Muscle of arm (tissue), 14 donors: ENCODE measurements at places on chromosomes 11 and 22.

DNA sequence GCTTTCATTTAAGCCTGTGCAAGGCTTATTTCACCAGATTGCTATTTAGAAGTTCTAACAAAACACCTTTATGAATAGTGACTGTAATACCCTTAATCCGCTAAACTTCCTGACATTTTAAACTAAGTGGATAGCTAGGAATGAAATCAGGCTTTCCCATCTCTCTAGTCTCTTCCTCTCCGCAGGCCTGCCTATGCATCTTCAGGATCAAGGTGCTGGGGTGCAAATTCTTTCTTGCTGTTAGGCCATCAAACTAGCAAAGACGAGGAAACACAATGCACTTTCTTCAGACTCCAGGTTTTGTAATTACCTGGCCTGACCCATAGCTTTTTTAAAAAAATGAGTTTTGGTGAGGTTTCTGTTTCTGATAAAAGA lies 149.4 kb downstream of the DBX1 start:
- no peak for DNase-seq

DNA sequence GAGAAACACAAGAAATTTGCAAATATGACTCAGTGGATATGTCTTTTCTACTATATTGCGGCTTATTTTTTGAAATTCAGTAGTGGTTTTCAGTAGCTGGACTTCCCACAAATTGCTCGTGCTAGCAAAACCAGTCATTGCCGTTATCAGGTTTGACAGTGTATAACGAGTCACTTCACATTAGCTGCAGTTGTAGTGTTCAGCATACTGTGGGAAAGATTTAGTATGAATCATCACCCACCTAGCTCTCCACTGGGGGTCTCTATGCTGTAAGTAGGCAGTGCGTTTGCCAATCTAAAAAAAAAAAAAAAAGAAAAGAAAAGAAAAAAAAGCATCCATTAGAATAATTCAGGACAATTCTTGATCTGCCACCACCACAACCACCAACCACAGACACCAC lies 1318.9 kb downstream of the LRRC4C start:
- no peak for DNase-seq

- no peak for DNase-seq
Observed at GRCh38 chr11:121890377-121890776, 225.6 kb downstream of the BLID start.

GRCh38 chr11:123363556-123363955 lies 66.5 kb upstream of the GRAMD1B start:
- DNase-seq: no peak

DNA sequence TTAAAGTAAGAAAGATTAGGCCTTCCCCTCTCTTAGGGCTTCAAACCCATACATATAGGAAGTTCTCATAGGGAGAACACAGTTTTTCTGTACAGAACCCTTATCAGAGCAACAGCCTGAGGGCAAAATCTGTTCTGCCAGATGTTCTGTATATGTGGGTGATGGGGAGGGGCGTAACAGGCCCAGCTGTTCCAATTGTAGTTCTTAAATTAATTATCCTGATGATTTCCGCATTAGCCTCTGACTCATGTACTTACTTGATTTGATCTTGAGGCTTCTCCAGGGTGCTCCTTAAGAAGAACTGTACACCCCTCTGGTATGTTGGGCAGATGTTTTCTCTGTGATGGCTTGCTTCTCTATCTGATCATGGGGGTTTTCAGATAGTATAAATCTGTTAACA lies 123.1 kb upstream of the C11orf87 start:
- DNase-seq: no peak
